ENCODE measurements at places on chromosomes 1 and 21.

DNA sequence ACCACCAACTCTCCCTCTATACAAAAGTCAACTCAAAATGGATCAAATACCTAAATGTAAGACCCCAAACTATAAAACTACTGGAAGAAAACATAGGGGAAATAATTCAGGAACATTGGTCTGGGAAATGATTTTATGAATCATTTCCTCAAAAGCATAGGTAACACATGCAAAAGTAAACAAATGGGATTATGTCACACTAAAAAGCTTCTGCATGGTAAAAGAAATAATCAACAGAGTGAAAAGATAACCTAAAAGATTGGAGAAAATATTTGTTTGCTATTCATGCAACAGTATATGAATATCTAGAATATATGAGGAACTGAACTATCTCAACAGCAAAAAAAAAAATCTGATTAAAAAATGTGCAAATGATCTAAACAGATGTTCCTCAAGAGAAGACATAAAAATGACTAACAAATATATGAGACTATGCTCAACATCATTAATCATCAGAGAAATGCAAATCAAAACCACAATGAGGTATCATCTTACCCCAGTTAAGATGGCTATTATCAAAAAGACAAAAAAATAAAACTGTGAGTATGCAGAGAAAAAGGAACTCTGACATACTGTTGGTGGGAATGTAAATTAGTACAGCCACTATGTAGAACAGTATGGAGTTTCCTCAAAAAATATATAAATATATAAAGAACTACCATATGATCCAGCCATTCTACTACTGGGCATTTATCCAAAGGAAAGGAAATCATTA, 47.8 kb downstream of the VCAM1 start:
- H3K27ac ChIP-seq, result no peak overlapping the region
- H3K4me1 ChIP-seq, result no peaks in the 10 kb centered on the region
- DNase-seq, result no peak
- H3K4me3 ChIP-seq, result no peak overlapping the region

DNA sequence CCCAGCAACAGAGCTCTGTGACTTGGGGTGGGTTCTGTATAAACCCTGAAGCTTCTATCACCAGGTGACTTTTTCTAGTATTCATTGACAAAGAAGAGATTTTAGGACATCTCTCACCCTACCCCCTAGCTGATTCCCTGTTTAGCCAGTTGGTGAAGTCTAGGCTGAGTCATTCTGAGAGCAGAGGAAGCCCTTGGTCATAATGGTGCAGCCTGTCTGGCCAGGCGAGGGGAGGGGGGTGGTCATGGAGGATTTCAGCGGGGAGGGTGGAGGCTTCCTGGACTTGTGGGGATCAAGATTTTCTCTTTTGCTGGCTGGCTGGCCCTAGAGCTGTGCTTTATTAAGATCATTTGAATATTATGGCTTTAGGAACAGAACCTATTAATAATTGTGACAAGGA, 262.6 kb downstream of the CAMTA1 start:
- H3K27ac ChIP-seq, result no peak overlapping the region
- H3K36me3 ChIP-seq, result no peaks in the 10 kb centered on the region
- no peak overlapping the region for H3K4me3 ChIP-seq
- no peak for DNase-seq
- peaks cover 3% of the 10 kb centered on the region for H3K27me3 ChIP-seq

GRCh38 chr21:33302055-33302454, 22.7 kb upstream of the IFNAR1 start:
- DNase-seq, result no peak
- H3K36me3 ChIP-seq, result no peaks in the 10 kb centered on the region
- H3K4me3 ChIP-seq, result no peak overlapping the region
- no peaks in the 10 kb centered on the region for H3K27me3 ChIP-seq
- H3K27ac ChIP-seq, result no peak overlapping the region

GRCh38 chr1:14568716-14569355, 29.6 kb upstream of the KAZN start:
- DNase-seq, result no peak
- H3K36me3 ChIP-seq, result no peaks in the 10 kb centered on the region
- H3K4me1 ChIP-seq, result no peaks in the 10 kb centered on the region
- H3K27ac ChIP-seq, result no peak overlapping the region

DNA sequence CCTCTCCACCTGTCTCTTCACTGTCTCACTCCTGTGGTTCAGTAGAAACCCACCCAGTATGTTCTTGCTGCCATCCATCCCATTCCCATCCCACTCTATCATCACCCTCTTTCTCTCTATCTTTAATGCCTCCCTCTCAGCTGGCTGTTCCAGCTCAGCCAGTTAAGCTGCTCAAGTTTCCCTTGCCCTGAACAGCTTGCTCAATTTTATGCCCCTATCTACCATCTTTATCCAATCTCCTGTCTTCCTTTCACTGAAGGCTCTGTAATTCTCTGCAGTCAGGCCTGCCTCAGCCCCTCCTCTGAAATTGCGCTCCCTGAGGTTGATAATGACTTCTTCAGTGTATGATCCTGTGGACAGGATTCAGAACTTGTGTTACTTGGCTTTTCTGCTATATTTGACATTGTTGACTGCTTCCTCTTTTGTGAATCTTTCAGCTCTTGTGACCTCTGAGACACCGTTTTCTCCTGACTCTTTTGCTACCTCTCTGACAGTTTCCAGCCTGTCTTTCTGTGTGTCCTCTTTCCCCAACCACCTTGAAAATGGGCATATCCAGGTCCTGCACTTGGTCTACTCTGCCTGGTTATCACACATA, 13.9 kb upstream of the BCAR3 start:
- no peak overlapping the region for H3K27ac ChIP-seq
- H3K36me3 ChIP-seq, result no peaks in the 10 kb centered on the region
- H3K4me3 ChIP-seq, result no peak overlapping the region
- H3K4me1 ChIP-seq, result peaks cover 31% of the 10 kb centered on the region

- no peak overlapping the region for H3K4me3 ChIP-seq
- no peak for DNase-seq
- H3K4me1 ChIP-seq, result peaks cover 20% of the 10 kb centered on the region
- no peaks in the 10 kb centered on the region for H3K27me3 ChIP-seq
- no peak overlapping the region for H3K27ac ChIP-seq
These were observed 130.5 kb downstream of the RHOU start for GRCh38 chr1:228865627-228866330.

DNA sequence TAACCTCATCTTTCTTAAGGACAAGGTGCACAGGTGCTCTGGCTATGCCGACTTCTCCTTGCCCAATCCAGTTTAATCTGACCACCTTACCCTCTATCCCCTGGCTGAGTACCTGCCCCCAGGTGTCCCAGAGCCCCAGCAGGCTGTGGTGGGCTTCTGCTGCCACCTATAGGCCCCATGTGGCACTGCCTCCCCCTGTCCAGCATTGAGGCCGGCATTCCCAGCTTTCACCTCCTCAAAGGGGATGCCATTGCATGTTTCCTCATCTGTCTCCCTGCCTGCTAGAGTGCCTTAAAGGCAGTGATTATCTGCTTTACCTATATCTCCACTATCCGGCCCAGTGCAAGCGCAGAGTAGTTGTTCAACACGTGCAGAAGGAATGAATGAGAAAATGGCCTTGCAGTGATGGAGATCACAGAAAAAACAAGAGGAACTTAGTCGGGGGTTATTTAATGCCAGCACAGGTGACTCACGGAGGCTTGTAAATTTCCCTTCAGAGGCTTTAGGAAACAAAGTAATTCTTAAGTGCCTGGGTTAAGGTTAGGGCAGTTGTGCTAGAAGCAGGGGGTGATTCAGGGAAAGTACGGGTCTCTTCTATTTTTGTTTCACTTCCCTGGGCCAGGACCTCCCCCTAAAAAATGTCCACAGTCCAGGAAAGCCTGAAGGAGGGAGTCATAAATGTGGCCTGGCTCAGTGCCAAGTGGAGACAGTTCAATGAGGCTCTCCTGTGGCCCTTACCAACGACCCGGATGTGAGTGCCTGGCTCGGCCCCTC, 131.8 kb upstream of the NGF start:
- no peaks in the 10 kb centered on the region for H3K4me1 ChIP-seq
- peak; percentile 58 for DNase-seq
- H3K4me3 ChIP-seq, result no peak overlapping the region
- H3K27me3 ChIP-seq, result no peaks in the 10 kb centered on the region

DNA sequence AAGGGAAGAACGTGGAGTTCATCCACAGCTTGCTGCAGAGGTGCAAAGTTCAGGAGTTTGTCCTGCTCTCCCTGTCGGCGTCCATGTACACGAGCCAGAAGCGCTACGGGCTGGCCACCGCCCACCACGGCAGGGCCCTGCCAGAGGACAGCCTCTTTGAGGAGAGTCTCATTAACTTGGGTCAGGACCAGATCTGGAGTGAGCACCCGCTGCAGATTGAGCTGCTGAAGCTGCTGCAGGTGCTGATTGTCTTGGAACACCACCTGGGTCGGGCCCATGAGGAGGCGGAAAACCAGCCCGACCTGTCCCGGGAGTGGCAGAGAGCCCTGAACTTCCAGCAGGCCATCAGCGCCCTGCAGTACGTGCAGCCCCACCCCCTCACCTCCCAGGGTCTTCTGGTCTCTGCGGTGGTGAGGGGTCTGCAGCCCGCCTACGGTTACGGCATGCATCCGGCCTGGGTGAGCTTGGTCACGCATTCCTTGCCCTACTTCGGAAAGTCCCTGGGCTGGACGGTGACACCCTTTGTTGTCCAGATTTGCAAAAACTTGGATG, 73.8 kb upstream of the MORC3 start:
- no peaks in the 10 kb centered on the region for H3K27me3 ChIP-seq
- H3K4me3 ChIP-seq, result no peak overlapping the region
- DNase-seq, result no peak
- H3K36me3 ChIP-seq, result peaks cover 27% of the 10 kb centered on the region
- no peak overlapping the region for H3K27ac ChIP-seq

- H3K27me3 ChIP-seq, result no peaks in the 10 kb centered on the region
- DNase-seq, result no peak
- H3K27ac ChIP-seq, result no peak overlapping the region
- H3K4me3 ChIP-seq, result no peak overlapping the region
- H3K4me1 ChIP-seq, result peaks cover 28% of the 10 kb centered on the region
- peaks cover 16% of the 10 kb centered on the region for H3K36me3 ChIP-seq
These were observed 123.2 kb upstream of the CD34 start for GRCh38 chr1:208034135-208034534.

- H3K4me1 ChIP-seq, result peaks cover 77% of the 10 kb centered on the region
- no peak overlapping the region for H3K4me3 ChIP-seq
- H3K27me3 ChIP-seq, result no peaks in the 10 kb centered on the region
- H3K27ac ChIP-seq, result peak overlapping the region; percentile 96
- H3K36me3 ChIP-seq, result peaks cover 5% of the 10 kb centered on the region
- no peak for DNase-seq
These were observed 9.2 kb downstream of the PHLDA3 start for GRCh38 chr1:201459775-201460174.

GRCh38 chr21:41241341-41241740, 73.4 kb downstream of the BACE2 start:
- DNase-seq, result no peak
- no peaks in the 10 kb centered on the region for H3K27me3 ChIP-seq
- no peaks in the 10 kb centered on the region for H3K4me1 ChIP-seq
- H3K27ac ChIP-seq, result no peak overlapping the region
- H3K36me3 ChIP-seq, result no peaks in the 10 kb centered on the region

GRCh38 chr21:38740090-38740489, 65.6 kb upstream of the ETS2 start:
- no peak overlapping the region for H3K4me3 ChIP-seq
- H3K27ac ChIP-seq, result no peak overlapping the region
- no peaks in the 10 kb centered on the region for H3K27me3 ChIP-seq
- H3K4me1 ChIP-seq, result no peaks in the 10 kb centered on the region
- no peaks in the 10 kb centered on the region for H3K36me3 ChIP-seq

DNA sequence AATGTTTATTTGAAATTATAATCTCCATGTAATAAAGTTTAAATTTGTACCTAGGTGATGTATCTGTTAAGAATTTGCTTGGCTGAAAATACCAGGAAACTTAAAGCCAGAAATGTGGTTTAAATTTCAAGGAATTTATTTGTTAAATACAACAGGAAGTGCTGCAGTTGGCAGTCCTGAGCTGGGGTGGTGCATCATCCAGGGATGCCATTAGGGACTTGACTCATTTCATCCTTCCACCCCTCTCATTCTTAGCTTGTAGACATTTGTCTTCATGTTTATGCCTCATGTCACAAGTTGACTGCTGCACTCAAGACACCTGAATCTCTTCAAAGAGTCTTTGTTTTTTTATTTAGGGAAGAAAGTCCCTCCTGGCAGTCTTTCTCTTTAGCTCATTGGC, 175.9 kb downstream of the LHX8 start:
- H3K4me1 ChIP-seq, result no peaks in the 10 kb centered on the region
- DNase-seq, result no peak
- H3K36me3 ChIP-seq, result no peaks in the 10 kb centered on the region
- no peak overlapping the region for H3K27ac ChIP-seq
- H3K4me3 ChIP-seq, result no peak overlapping the region
- no peaks in the 10 kb centered on the region for H3K27me3 ChIP-seq

DNA sequence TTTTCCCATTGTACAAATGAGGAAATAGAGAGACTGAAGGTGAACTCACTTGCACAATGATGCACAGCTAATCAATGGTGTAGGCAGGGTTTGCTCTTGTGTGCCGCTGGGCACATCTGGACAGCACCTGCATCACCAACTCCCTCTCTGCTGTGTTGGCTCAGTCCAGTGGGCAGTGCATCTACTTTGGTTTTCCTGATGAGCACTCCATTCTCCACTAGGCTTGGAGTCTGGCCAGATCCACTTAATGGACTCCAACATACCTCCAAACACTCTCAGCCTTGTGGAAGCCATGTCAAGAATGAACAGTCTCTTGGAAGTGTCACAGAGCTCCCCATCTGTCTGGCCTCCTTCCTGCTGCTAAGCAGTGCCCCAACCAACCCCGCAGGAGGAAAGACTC, 152.2 kb downstream of the HIVEP3 start:
- H3K36me3 ChIP-seq, result no peaks in the 10 kb centered on the region
- no peak for DNase-seq
- no peak overlapping the region for H3K27ac ChIP-seq
- H3K27me3 ChIP-seq, result no peaks in the 10 kb centered on the region
- peaks cover 24% of the 10 kb centered on the region for H3K4me1 ChIP-seq
- no peak overlapping the region for H3K4me3 ChIP-seq

GRCh38 chr1:51175278-51175677, 60.8 kb upstream of the RNF11 start:
- no peak for DNase-seq
- no peaks in the 10 kb centered on the region for H3K4me1 ChIP-seq
- no peaks in the 10 kb centered on the region for H3K27me3 ChIP-seq
- H3K4me3 ChIP-seq, result no peak overlapping the region

DNA sequence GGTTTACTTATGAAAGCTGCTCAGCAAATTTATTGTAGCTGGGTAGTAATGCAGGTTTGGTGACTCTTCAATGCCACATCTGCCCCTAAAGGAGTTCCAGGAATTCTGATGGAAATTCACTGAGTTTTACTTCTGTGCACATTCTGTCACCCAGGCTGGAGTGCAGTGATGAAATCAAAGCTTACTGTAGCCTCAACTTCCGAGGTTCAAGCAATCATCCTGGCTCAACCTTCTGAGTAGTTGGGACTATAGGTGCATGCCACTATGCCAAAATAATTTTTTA, 150.6 kb upstream of the RUNX1 start:
- no peaks in the 10 kb centered on the region for H3K36me3 ChIP-seq
- H3K4me3 ChIP-seq, result no peak overlapping the region
- peaks cover 17% of the 10 kb centered on the region for H3K4me1 ChIP-seq
- no peak overlapping the region for H3K27ac ChIP-seq
- H3K27me3 ChIP-seq, result no peaks in the 10 kb centered on the region

All from vagina (tissue), 2 donors.